Stimulated activated CD4-positive, alpha-beta T cell treated with anti-CD3 and anti-CD28 coated beads, Interleukin-4, amount 100 ng/mL, for 1 hour (primary cell): ENCODE measurements at places on chromosomes 12 and 14.

- peak; percentile 19 for DNase-seq
Measured at GRCh38 chr12:74538491-74539258, 1.0 kb downstream of the ATXN7L3B start.

GRCh38 chr14:100723830-100724437, 2.8 kb upstream of the DLK1 start:
- no peak for DNase-seq

DNA sequence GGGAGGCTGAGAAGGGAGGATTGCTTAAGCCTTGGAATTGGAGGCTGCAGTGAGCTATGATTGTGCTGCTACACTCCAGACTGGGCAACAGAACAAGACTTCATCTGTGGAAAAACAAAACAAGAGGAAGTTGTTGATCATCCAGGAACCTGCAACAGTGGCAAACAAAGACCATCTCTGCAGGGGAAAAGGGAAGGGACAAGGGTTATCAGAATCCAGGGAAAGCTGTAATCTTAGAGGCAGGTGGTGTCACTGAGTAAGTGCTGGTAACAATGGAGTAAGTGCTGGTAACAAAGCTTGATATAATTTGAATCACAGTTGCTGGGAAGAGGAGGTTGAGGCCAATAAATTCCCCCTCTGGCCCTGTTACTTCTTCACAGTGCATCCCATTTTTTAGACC, 27.5 kb upstream of the DCN start:
- no peak for DNase-seq

- DNase-seq, result no peak
Measured at GRCh38 chr12:52417740-52418139, 11.6 kb upstream of the KRT82 start.
